ENCODE measurements at places on chromosomes 12 and 14.

GRCh38 chr14:32625211-32625610 is 296.1 kb downstream of the AKAP6 start:
- DNase-seq, result no peak

DNA sequence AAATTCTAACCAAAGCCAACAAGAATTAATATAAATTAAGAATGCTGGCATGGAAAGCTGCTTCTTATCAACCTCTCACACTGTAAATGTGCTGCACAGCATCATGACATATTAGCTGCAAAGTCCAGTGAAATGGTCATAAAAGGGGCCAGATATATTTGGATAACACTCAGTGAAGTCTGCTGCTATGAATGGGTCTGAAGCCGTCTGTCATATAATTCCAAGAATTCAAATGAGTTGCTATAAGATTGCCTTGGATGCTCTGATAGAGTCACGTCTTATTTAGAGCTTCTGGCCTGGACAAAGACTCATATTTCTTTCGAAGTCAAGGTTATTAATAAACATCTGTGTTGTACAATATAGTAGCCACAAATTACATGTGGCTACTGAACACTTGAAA is 54.3 kb upstream of the OVCH1 start:
- no peak for DNase-seq

- DNase-seq, result no peak
These were observed 39.4 kb downstream of the SDR9C7 start for GRCh38 chr12:56894698-56895368.

DNA sequence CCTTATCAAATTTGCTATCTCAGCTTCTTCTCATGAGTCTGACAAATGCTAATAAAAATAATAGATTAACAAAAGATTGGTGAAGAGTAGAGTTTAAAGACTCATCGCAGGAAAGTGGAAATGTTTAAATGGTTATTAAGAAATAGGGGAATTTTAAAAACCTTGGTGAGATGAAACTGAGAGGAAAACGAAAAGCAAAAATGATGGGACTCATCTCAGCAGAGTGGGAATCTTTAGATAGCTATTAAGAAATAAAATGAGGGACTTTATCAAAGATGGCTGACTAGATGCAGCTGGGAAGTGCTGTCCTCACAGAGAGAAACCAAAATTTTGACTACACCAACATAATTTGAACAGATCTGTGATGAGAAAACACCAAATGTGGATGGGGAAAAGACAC is 79.2 kb upstream of the CD163 start:
- no peak for DNase-seq

- no peak for DNase-seq
These were observed 33.3 kb downstream of the RAD52 start for GRCh38 chr12:916240-916639.

GRCh38 chr14:102601378-102601925 is 9.0 kb downstream of the RCOR1 start:
- DNase-seq, result no peak

DNA sequence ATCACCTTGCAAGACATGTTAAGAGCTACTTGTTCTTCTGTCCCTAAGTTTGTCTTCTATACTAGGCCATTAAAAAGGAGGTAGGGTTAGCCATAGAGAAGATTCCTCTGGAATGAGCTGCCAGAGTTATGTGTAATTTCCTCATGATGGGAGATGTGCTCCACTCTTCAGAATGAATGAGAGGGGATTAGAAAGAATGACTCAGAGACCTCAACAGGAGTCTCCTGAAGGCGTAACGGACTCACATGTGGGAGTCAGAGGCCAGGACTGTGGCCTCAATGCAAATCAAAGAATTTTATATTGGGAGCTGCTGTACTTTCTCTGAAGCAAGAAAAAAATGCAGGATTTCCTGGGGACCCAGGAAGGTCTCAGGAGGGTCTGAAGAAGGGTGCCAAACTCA is 87.8 kb upstream of the ATXN7L3B start:
- no peak for DNase-seq

GRCh38 chr12:64170730-64171129 is 51.4 kb downstream of the KICS2 start:
- no peak for DNase-seq

GRCh38 chr12:78187741-78188140 is 357.0 kb downstream of the NAV3 start:
- DNase-seq, result no peak

DNA sequence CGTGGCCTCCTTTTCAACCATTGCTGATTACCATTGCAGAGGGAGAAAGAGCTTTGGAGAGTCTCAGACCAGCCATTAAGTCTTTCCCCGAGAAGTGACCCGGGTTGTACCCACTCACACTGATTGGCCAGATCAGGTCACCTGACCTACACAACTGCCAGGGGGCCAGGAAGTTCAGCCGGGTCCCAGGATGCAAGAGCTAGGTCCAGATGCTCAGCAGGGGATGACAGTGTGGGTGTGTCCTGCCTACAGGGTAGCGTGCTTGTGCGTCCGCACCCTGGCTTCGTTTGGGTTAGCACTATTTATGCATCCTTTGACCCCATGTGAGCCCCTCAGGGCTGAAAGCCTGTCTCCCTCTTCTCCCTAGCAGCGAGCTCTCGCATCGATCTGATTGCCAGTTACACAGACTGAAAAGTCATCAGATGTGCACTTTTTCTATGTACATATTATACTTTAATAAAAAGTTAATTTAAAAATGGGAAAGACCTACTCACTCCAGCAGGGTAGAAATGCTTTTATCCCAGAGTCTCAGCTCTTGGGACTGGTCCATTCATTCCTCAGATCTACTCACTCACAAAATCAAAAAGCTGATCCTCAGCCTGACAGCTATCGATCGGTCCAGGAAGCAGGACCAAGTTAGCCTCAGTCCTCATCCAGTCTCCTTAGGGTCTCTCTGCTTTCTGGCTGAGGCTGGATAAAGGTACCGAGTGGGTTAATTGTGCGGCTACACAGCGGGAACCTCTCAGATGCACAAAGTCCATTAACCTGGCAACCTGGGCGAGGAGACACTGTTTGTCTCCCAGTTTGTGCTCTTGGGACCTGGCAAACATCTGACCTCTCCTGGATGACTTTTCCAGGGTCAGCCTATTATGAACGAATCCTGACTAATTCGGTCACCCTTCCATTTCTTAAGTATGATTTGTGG is 68.0 kb downstream of the SERPINA3 start:
- no peak for DNase-seq

DNA sequence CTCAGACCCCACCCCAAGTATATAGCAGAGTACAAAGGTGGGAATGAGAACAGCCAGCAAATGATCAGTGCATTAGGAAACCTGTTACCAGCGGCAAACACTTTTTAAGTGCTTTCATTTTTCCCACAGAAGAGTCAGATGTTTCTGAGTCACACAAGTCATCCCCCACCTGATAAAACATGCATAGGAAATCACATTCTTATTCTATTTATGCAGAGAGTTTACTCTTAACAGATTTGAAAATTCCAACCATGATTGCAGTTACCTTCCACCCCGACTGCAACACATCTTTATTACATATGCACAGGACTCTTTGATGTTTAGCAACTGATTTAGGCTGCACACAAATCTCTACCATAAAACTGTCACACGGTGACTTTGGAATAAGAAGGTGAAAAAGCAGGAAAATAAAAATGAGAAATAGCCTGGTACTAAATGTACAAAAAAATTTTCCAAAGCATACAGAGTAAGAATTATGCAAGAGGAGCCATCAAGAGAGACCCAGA is 236.4 kb downstream of the PAWR start:
- no peak for DNase-seq

DNA sequence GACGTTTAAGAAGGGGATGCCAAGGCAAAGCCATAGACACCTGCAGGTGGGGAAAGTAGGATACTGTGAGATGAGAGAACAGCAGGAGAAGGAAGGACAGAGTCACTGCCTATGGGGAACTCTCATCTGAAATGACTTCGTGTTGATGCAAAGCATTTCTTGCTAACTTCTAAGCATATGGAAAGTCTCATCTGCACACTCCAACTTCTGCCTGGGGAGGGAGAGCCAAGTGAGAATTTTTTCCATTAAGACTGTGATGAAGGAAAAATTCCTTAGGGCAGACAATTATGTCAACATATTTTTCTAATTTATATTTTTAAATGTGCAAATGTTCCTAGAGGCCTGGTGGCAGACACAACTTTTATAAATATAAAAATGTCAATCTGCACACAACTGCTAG is 115.3 kb downstream of the IPO8 start:
- DNase-seq, result no peak

- DNase-seq, result no peak
These were observed 113.3 kb downstream of the TTC8 start for GRCh38 chr14:88937706-88938105.

DNA sequence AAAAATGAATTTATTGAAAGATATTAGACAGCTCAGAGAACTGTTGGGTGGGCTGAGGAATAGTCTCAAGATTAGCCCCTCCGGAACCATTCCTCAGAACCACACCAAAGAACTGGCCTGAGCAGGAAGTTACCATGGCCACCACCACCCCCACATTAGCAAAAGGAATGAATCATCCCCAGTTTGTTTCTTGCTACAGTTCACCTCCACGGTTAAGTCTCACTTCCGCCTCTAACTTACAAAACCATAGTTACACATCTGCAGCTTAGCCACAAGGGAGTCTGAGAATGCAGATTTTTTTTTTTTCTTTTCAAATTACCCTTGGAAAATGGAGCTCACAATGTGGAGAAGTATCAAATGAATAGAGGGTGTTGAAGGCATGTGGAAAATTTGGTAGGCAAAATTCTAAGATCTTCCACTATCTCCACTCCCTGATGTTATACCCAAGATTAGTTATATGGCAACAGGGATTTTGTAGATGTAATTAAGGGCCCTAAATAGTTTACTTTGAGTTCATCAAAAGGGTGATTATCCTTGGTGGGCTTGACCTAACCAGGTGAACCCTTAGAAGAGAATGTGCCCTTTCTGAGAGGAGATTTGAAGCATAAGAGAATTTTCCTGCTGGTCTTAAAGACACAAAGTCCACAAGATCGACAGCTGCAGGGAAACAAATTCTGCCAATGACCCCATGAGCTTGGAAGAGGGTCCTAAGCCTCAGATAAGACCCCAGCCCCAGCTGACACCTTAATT is 129.8 kb upstream of the KRR1 start:
- DNase-seq, result no peak

DNA sequence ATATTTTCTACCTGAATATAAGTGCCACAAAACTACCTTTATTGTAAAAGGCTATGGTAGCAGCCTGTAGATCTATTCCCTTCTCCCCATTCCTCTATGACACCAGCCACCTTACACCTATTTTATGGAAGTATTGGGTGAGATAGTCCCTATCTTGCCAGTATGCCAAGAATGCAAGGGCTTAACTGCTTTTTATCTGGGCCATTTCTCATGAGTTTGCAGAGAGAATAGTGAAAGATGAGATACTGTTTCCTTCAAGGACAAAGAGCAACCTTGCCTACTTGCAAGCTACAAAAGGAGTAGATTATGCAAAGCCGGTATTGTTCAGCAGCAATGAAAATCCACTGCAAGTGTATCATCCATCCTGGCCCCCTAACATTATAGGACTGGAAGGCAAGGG is 1775.6 kb upstream of the SEL1L start:
- no peak for DNase-seq

DNA sequence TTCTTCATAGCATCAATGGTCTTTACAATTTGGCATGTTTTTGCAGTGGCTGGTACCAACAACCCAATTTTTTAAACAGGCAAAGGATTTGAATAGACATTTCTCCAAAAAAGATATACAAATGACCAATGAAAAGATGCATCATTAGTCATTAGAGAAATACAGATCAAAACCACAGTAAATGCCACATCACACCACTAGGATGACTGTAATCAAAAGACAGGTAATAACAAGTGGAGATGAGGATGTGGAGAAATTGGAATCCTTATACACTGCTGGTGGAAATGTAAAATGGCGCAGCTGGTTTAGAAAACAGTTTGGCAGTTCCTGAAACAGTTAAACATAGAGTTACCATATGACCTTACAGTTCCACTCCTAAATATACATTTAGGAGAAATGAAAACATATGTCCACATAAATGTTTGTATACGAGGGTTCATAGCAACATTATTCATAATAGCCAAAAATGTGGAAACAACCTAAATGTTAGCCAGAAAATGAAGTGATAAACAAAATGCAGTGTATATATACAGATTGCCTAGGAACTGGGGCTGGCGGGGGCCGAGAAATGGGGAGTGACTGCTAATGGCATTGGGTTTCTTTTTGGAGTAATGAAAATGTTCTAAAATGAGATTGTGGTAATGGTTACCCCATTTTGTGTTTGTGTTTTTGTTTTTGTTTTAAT is 55.2 kb downstream of the TGFB3 start:
- no peak for DNase-seq

- DNase-seq, result no peak
These were observed 210.3 kb downstream of the BTG1 start for GRCh38 chr12:91935296-91935695.

- DNase-seq, result no peak
These were observed 334.1 kb upstream of the MIS18BP1 start for GRCh38 chr14:45587142-45587541.

GRCh38 chr14:67577181-67577808 is 22.8 kb downstream of the PIGH start:
- DNase-seq, result no peak

Measured in NCI-H524 treated with DMSO at 0.1 percent for 48 hours (cell line).